Progenitor cell of endocrine pancreas (in vitro differentiated cells): ENCODE measurements at places on chromosomes 4 and X.

DNA sequence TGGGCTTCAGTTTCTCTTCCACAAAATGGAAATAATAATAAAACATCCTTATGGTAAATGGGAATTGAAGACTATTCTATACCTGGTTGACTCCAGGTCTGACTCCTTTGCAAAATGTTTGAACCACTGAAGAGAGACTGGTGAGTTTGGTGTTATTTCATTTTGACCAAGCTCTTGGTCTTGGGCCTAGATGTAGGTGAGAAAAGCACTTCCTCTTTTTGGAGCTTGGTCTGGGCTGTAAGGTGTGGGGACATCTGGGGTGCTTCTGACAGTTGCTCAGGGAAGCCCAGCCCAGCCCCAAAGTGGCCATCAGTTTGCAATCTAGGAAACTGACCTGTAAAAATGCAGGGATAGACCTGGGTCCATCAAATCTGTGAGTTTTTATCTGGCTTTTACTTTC, 26.8 kb upstream of the SOD3 start:
- no peak for DNase-seq

DNA sequence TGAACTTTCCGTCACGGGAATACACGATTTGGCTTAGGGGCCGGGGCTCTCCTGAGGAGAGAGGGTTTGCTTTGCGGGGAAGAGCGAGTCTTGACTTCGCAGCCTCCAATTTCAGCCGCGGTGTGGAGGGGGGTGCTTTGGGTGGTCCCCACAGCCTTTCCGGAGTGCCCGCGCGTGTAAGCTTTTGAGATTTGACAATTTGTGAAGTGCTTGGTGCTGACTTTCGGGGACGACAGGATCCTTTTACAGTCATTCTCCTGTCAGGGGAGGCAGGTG, 355 bp downstream of the SCML1 start:
- DNase-seq, result no peak

GRCh38 chr4:162229670-162230069, 65.9 kb upstream of the FSTL5 start:
- DNase-seq, result no peak

DNA sequence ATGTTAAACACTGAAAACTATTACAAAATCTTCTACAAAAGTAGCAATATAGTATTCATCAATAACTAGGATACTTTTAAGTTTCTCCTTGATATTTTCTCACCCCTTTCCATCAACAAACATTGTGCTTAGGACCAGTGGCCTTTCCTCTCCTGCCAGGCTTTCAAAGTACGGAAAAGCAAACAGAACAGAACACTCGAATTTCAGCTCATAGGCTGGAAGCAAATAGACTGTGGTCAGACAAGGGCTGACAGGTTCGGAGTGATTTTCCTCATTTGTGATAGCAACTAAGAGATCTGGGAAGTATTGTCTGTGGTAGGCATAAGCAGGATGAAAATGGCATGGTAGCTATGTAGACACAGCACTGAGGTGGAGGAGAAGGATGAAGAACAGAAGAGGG, 68.6 kb upstream of the SORBS2 start:
- DNase-seq, result no peak

GRCh38 chrX:93673056-93673868, at the start of gene NAP1L3:
TSS of gene NAP1L3 (minus strand) at chrX:93673578. CDS start at chrX:93673304, 274 bp downstream.
- DNase-seq, result peak; percentile 64

DNA sequence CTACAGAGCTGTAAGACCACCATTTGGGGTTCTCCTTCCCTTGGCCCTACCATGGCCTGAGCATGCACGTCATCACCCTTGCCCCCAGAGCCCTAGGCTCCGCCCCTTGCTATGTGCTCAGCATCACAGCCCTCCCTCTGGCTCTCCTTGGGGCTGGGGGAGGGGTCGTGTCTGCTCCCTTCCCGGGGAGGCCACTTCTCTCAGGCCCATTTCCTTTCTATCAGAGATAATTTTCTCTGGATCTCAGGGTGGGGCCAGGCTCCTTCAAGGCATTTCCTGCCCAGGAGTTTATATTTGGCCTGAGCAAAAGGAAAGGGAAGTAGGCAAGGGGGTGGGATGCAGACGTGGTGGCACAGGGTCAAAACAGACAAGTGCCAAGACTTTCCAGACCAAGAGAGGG, 55.9 kb downstream of the STARD8 start:
- no peak for DNase-seq

GRCh38 chr4:6195602-6196319, 4.6 kb downstream of the JAKMIP1 start:
- DNase-seq, result no peak

DNA sequence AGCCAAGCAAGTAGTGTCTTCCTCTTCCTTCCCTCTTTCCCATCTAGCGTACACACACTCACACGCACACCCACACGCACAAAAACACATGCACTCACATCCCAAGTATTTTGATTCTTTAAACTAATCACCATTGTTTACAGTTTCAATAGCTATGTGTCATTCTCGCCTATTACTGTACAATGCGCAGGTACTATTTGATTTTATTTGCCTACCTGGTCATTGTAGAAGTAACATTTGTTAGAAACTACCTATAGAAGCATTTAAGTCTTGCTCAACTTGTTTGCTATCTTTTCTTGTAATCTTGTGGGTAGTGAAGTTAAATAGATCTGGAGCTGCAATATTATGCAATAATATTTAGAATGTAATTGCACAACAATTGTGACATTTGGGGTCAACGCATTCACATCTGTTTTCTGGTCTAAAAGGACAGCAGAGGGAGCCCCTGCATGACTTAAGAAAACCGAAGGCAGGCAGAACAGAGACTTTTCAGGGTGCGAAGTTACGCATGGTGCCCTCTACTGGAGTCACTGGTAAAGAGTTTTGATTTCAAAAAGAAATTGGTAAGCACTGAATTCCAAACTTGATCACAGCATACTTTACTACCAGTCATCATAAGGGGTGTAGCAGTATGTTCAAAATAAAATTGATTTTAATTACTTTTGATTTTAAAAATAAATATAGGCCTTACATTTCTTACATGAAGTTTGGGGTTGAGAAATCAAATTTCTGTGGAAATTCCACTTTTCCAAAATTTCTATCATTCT, 503.3 kb upstream of the FAM241A start:
- DNase-seq, result peak; percentile 43

- DNase-seq, result no peak
Observed at GRCh38 chr4:56791316-56791715, 30.2 kb downstream of the SPINK2 start.

GRCh38 chr4:126271292-126271691, 956.5 kb downstream of the FAT4 start:
- DNase-seq, result no peak
